ENCODE measurements at places on chromosomes 6 and 20. TPM values are rescaled to one million over a fixed set of nuclear protein-coding genes. Genes with fewer than 3 reads are reported as not detected.

Gene NNAT
- not detected for polyA plus RNA-seq

Gene SLC16A10
- polyA plus RNA-seq: 5.9 TPM

Gene DEFB124
- not detected for polyA plus RNA-seq

Gene ATG5
- 26.5 TPM for polyA plus RNA-seq

Gene SEMG1
- not detected for polyA plus RNA-seq

Gene C6orf141
- polyA plus RNA-seq: not detected

Gene SLC17A3
- 149 TPM for polyA plus RNA-seq

Gene SLC22A16
- polyA plus RNA-seq: not detected

Gene ULBP1
- polyA plus RNA-seq: 0.47 TPM

Gene PSMB9
- 52.8 TPM for polyA plus RNA-seq

Gene EYS
- polyA plus RNA-seq: not detected

Gene MRPL14
- 71.5 TPM for polyA plus RNA-seq

Gene SLC22A2
- 73.7 TPM for polyA plus RNA-seq

Measured in kidney (tissue), 22 donors.